ENCODE measurements at places on chromosomes 5 and 9. TPM values are rescaled to one million over a fixed set of nuclear protein-coding genes. Genes with fewer than 3 reads are reported as not detected.

Gene SPAG8
- 3.5 TPM for total RNA-seq

GRCh38 chr5:133332439-133333024, 279.8 kb downstream of the FSTL4 start:
- peak; percentile 24 for DNase-seq

DNA sequence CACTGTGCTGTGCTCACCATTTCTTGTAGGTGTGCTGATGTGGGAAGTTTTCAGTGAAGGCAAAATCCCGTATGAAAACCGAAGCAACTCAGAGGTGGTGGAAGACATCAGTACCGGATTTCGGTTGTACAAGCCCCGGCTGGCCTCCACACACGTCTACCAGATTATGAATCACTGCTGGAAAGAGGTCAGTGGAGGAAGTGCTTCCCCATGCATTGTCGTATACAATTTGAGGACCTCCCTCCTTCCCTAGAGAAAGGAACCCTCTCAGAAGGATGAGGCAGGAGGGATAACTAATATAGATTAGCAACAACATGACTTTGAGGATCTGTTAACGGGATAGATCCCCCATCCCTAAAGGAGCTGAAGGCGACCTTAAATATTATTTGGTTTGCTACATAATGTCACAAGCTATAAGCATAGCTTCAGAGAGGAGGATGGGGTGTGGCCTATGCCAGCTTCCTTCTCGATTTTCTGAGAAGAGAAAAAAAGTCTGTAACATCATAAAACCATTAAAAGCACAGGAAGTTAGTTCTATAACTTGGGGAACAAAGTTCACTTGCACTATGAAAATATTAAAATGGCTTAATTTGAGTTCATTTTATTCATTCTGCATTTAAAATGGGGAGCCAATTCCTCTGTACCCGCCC, 17.0 kb upstream of the CYFIP2 start:
- no peak for DNase-seq

DNA sequence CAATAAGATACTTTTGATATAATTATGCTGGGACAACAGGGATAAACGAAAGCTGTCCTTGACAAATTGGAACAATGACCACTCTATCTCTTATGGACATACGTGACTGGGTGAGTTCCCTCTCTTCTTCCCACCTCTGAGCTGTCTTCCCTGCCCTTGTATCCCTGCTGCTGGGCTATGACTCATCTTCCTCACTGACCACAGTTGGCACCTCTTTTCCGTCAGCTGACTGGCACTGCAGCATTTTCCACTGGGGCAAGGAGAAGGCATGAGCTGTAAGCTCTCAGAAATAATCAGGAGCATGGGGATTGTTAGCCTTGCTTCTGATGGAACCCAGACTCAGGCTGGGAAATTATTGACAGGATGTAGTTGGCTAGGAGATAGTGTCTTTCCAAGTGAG, 48.7 kb downstream of the PCSK1 start:
- DNase-seq: peak; percentile 87

DNA sequence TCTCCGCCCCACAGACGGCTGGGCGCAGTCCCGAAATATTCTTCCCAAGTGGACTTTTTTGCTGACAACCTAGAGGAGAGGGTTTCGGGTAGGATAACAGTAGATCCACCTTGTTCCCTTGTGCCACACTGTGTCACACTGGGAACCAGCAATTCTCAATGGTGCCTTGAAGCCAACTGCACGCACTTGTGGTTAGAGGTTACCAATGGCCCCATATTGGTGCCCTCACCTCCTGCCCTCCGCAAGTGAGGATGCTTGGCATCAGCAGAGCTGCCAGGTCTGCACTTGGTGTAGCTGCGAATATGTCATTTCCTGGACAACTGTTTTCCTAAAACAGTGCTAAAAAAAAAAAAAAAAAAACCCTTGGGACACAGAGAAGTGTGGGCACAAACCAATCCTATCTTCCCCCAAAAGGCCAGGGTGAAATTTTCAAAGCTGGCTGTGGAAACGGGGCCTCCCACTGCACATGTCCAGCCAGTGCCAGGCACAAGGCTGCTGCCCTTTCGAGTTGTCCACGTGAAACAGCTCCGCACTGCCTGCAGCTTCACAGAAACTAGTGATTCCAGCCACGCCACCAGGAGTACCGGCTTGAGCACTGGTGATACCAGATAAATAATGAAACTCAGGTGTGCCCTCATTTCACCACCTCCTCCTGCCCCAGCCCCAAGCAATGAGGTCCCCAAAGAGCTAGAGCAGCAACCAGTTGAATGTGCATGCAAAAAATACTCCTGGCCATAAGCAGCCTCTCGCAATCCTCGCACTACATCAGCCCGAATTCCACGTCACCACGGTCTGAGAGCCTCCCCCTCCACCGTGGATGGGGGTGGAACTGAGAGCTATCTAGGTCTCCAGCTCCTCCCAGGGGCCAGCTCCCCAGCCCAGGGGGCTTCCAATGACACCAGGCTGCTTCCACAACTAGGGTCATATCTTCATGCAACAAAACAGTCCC, 51.2 kb downstream of the USP20 start:
- no peak for DNase-seq

DNA sequence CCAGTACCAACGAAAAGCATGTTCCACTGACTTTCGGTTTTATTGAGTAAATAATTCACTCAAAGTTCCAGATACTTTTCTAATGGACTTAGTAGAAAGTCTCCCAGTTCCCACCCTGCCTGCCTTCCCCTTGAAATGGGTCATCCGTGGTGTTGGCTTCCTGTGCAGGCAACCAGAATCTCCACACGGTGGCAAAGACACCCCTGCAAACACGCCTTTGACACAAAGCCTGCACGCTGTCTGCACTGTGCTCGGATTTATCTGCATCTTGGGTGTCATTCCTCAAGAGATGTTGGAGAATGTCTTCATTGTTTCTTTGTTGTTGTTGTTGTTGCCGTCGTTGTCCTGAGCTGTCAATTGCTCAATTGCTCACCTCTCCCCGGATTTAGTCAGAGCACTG, 150.0 kb upstream of the IRX2 start:
- no peak for DNase-seq

GRCh38 chr9:114813717-114814418, 8.0 kb upstream of the TNFSF15 start:
- DNase-seq: no peak

- DNase-seq: no peak
Measured at GRCh38 chr5:135718151-135718550, 116.3 kb upstream of the SLC25A48 start.

GRCh38 chr9:116686693-116687073, 422 bp upstream of the TRIM32 start:
- DNase-seq: no peak

Gene CORO2A
- total RNA-seq: 0.19 TPM

DNA sequence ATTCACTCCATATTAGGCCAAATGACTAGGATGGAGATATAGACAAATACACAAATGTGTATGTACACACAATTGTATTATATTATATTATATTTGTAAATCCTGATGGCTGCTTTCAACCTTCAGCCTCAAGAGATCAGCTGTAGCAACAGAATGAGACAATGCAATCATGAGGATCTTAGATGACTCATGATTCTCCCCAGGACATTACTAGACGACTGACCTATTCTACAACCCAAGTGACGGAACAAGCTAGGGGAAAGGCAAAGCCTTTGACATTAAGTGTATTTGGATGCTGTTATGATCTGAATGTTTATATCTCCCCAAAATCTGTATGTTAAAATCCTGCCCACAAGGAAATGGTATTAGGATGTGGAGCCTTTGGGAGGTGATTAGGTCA, 66.5 kb downstream of the COX7C start:
- no peak for DNase-seq

GRCh38 chr5:137385064-137385463, 114.1 kb downstream of the SPOCK1 start:
- no peak for DNase-seq

Gene IGFBPL1
- 0.30 TPM for total RNA-seq

GRCh38 chr9:94538908-94539307, 16.0 kb upstream of the PCAT7 start:
- DNase-seq: no peak

DNA sequence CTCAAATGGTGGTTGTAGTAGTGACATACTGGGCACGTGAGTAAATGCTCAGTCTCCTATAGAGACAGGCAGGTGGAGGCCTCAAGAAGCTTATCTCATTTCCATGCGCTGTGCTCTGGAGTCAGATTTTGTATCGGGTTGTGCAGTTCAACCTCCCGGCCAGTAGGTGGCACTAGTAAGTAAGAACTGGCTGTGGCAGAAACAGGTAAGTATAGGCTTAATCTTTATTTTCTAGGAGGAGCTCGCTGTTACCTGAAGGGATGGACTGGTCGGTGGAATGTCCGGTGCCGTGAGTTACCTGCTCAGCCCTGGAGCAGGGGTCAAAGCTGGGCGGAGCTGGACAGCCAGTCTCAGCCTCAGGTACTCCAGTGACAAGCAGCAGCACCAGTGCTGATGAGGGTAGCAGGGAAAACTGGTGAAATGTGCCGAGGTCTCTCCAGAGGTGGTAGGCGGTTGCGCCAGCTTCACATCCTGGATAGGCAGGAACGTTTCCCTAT, 880.1 kb upstream of the SEMA6A start:
- DNase-seq: no peak

Gene F2R
- total RNA-seq: 33.5 TPM

GRCh38 chr5:107753427-107753826, 82.7 kb upstream of the EFNA5 start:
- DNase-seq: no peak

DNA sequence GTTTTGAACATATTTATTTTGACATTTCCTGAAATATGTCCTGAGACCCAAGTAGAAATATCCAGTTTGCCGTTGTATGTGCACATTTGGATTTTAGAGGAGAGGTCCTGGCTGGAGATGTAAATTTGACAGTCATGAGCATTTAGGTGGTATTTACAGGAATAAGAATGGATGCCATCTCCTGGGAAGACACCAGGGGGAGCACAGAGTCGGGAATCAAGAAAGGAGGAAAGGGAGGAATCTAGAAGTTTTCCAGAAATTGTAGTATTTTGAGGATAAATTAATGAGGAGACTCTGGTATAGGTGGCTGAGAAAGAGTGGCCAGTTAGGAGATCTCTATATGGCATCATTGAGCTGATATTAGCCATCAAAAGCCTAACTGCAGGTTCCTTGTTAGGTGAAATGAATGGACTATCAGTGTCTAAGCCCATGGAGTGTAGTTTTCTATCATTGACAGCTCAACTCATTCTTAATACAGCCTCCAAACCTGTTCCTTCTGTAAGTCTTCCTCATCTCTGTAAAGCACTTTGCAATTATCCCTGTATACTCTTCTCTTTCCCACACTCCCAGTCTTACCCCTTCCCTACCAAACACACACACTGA, 7.2 kb downstream of the GAPT start:
- DNase-seq: no peak

DNA sequence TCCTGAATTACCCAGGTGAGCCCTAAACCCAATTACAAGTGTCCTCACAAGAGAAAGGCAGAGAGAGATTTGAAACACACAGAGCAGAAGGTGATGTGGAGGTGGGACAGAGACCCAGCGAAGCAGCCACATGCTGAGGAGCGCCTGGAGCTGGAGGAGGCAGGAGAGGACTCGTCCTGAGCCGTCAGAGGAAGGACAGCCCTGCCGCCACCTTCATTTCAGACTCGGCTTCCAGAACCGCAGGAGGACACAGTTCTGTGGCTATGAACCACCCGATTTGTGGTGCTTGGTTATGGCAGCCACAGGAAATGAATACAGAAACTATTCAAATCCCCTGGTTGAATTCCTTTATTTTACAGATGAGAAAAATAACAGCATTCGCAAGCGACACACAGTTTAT, 16.4 kb upstream of the FBP1 start:
- DNase-seq: no peak

DNA sequence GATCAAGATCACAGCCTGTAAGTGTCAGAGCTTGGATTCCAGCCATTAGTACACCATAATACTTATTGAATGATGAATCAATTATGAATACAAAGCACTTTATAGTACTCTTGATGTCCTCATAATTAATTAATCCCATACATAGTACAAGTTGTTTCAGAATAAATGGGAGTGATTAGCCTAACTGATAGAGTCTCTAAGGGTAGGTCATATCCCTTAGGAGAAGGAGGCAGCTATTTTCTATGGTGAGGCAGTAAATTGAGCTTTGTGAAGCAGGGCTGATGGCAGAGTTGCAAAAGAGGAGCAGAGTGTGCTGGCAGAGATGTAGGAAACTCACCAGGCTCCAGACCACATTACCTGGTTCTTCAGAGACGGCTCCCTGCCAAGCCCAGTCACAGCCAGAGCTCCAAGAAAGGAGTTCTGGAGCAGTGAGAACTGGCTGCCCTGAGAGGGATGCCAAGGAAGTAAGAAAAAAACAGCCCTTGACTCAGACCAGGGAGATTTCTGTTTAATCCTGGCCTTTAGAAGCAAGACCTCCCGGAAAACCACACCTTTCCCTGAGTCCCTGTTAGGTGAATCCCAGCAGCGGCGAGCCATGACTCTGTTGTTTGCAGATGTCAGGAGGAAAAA, 112.9 kb downstream of the SH3TC2 start:
- no peak for DNase-seq

Gene OR13D1
- not detected for total RNA-seq

- no peak for DNase-seq
Measured at GRCh38 chr5:63963080-63963735, 963 bp upstream of the HTR1A start.

DNA sequence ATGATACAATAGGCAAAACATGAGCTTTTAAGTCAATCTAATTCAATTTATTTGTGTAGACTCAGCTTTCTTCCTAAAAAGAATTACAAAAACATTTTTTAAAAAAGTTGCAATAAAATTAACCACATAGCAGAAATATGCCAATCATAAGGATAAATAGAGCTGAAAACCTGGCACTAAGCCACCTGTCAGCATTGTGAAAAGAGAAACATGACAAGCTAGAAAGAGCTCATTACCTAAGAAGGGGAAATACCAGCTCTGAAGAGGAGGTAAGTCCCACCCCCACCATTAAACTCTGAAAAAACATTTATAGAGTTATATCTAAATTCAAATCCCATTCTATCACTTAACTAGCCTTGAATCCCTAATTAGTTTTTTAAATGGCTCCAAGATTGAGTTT, 372.9 kb downstream of the OSTF1 start:
- DNase-seq: no peak

DNA sequence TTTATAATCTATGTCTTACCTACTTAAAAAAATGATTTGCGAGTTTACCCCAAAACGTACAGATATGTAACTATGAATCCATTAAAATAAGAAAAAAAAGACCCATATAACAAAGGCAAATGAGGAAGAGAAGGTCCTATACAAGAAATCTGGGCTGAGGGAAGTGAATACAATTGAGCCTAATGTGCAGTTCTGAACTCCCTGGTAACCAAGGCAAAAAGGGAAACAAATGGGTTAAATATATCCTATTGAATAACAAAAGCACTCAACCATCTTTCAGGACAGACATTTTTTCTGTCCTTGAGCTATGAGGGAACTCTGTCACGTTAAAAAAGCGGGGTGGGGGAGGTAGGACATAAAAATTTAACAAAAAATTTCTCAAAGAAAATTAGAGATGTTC, 78.6 kb downstream of the PTPN3 start:
- DNase-seq: no peak

Gene SPATA31A5
- not detected for total RNA-seq

GRCh38 chr5:76339919-76340318, 63.2 kb upstream of the IQGAP2 start:
- DNase-seq: no peak

Data from cardiac septum (tissue), 1 donor.